ENCODE measurements at places on chromosomes 5 and 9.

GRCh38 chr5:71703941-71704340 lies 15.1 kb upstream of the CARTPT start:
- DNase-seq: no peak

DNA sequence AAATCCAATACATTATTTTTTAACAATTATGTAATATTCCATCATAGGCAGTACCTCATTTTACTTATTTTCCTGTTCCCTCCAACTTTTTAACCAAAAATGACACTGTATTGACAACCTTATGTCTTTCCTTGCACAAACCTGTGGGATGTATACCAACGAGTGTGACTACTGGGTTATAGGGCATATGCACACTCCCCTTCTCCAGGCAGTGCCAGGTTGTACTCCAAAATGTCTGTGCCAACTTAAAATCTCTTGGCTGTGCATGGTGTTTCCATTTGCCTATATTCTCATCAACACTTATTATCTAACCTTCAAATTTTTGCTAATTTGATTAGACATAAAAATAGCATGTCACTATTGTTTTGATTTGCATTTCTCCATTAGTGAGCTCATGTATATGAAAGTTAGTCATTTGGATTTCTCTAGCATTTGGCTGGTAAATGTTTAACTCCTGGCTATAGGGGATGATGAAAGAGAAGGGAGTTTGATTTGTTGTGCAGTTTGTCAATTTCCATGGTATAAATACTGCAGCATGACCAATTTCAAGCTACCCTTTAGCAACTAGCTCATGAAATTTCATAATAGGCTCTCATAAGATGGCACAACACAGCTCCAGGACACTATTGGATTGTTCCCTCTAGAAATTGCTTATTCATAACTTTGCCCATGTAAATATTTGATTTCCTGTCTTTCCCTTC lies 129.9 kb downstream of the BAAT start:
- no peak for DNase-seq

GRCh38 chr5:62701036-62701435 lies 122.4 kb downstream of the LRRC70 start:
- no peak for DNase-seq

DNA sequence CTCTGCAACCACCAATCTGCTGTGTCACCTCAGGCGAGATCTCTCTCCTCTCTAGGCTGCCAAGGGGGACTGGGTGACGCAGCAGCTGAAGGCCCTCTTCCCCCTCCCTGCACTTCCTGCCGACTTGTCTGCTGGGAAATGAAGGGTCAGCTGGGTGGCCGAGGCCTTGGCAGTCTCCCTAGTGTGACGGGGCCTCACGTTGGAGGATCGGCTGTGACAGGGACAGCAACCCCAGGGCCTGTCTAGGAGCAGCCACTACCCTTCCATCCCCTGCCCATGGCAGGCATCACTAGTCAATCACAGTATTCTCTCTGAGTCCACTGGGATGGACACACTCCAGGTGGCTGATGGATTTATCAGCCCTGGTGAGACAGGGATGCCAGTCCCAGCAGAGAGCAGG lies 107.3 kb upstream of the SARDH start:
- DNase-seq: no peak

GRCh38 chr5:76269259-76269931 lies 133.7 kb upstream of the IQGAP2 start:
- DNase-seq: peak; percentile 45

- no peak for DNase-seq
Observed at GRCh38 chr9:68913054-68913453, 100.9 kb downstream of the PRKACG start.

GRCh38 chr5:3353561-3353960 lies 242.1 kb upstream of the IRX1 start:
- no peak for DNase-seq

DNA sequence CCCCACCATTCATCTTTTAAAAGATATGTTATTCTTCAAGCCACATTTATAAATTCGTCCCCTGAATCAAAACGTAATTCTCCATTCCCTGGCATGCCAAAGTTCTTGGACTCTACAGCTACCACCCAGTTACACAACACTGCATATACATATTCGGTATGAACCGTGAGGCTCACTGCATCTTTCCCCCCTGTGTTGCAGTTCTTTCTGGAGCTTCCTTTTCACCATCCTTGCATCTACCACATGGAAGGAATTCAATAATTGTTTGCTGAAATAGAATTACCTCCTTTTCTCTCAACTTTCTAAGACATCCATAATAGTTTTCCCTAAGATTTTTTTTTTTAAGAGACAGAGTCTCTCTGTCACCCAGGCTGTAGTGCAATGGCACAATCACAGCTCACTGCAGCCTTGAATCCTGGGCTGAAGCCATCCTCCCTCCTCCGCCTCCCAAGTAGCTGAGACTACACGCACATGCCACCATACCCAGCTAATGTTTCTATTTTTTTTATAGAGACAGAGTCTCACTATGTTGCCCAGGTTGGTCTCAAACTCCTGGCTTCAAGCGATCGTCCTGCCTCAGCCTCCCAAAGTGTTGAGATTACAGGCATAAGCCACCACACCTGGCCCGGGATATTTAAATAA lies 3.3 kb downstream of the LPAR1 start:
- no peak for DNase-seq

GRCh38 chr9:136602193-136602885 lies 56.5 kb upstream of the NOTCH1 start:
- no peak for DNase-seq

DNA sequence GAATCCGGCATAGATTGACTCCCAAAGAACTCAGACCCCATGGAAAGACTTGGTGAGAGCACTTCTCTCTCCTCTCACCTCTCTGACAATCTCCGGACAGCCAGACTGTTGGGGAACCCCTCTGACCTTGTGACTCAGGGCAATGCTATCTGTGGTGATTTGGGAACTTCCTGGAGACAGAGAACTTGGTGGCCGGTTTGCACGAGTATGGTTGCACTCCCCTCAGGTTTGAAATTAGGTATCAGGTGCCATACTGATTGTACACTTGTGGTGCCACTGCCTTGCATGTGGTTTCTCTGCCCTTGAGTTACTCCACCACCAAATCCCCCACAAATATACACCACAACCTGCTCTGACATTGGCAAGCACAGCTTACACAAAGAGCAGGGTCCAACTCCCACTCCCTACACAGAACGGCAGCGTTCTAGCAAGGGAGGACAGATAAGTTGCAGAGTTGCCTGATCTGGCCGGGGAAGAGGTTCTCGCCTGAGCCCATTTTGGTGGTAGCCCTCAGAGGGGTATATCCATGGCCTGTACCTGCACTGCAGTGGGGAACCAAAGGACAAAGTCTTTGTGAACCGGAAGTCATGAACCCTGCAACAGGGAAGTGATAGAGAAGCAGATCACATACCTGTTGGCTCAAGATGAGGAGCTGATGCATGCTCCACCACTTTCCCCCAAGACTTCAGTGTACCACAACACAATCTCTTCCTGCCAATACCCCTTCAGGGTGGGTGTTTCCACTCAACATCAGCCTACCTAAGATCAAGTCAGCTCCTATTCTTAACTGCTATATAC lies 255.1 kb downstream of the MCTP1 start:
- no peak for DNase-seq

GRCh38 chr5:179839328-179840256 lies 18.9 kb downstream of the SQSTM1 start:
- DNase-seq: no peak

DNA sequence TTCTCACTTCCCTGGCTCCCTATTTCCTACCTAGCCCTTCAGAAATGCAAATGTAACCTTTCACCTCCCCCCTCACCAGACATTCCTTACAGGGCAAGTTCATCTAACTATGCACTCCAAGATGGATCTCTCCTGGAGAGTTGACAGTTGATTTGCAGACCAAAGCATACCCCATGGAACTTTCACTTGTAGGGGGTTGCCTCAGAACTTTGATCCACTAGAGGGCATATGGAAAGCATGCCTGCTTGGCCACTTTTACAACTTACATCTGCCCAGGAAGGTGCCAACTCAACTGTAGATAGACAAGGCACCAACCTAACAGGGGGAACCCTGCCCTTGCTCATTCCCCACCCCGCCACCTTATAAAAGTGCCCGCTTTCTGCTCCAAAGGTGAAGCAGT lies 187.8 kb downstream of the NXNL2 start:
- DNase-seq: no peak

DNA sequence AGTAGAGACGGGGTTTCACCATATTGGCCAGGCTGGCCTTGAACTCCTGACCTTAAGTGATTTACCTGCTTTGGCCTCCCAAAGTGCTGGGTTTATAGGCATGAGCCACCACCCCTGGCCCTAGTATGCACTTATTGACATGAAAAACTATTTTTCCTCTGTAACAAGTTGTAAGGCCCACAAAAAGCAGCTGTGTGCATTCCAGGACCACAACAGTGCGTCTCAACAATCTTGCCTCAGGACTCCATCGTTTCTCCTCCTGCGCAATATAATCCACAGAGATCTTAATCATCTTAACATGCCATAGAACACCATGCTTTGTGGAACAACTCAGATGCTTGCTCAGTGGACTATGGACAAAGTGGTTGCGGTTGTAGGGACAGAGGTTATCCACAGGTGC lies 10.2 kb downstream of the OR2V1 start:
- DNase-seq: no peak

DNA sequence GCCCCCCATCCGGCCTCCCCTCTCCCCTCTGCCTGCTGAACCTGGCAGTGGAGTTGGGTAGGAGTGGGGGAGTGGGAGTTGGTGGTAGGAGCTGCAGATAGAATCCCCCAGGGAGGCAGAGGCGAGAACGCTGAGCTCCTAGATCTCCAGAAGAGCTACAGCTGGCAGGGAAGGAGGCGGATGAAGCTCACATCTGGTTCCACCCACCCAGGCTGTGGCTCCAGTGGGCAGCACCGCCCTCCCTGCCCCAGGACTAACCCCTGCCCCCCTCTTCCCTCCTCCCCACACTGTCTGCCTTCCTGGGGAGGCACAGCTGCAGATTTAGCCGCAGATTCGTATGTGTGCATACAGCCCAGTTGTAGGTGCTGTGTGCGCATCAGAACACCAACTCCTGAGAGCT lies 34.2 kb downstream of the C9orf50 start:
- DNase-seq: no peak

DNA sequence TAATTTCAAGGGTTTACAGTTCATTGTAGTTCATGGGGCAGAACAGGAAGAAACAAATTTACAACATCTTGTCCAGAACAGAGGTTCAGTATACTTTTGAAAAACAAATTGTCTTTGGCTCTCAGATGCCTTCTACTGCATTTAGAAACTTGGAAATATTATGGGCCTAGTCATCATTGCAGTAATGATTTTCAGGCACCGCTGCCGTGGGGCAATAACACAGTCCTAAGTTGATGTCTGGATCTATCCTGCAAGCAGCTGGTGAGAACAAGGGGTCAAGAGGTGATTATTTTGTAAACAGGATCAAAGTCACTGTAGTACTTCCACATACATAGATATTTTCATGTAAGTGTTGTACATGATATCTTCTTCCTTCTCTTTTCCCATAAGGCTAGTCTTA lies 82.5 kb upstream of the CAST start:
- DNase-seq: no peak

- DNase-seq: no peak
Observed at GRCh38 chr5:99605904-99606303, 677.1 kb upstream of the CHD1 start.

GRCh38 chr9:37925786-37926736 lies 22.1 kb upstream of the SLC25A51 start:
- no peak for DNase-seq

DNA sequence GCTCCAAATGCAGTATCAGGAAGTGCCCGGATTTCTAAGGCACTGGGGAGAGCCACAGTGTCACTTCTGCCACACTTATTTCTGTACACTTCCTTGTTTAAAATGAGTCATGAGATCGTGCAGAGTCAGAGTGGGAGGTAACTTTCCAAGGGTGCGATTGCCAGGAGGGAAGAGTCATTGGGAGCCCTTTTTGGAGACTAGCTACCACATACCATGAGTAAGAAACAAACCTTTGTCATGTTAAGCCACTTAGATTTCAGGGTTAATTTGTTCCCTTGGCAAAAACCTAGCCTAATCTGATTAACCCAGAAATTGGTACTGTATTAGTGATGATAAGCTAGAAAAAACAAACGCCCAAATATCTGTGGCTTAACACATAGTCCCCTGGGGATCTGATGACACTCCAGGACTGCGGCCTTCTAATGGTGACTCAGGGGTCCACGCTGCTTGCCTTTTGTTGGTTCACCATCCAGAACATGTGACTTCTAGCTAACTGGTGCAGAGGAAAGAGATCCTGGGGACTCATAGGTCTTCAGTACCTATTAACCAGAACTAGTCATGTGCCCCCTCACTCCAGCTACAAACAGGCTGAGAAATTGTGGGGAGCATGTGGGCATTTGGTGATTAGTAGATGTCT lies 48.6 kb upstream of the TLE1 start:
- DNase-seq: no peak

DNA sequence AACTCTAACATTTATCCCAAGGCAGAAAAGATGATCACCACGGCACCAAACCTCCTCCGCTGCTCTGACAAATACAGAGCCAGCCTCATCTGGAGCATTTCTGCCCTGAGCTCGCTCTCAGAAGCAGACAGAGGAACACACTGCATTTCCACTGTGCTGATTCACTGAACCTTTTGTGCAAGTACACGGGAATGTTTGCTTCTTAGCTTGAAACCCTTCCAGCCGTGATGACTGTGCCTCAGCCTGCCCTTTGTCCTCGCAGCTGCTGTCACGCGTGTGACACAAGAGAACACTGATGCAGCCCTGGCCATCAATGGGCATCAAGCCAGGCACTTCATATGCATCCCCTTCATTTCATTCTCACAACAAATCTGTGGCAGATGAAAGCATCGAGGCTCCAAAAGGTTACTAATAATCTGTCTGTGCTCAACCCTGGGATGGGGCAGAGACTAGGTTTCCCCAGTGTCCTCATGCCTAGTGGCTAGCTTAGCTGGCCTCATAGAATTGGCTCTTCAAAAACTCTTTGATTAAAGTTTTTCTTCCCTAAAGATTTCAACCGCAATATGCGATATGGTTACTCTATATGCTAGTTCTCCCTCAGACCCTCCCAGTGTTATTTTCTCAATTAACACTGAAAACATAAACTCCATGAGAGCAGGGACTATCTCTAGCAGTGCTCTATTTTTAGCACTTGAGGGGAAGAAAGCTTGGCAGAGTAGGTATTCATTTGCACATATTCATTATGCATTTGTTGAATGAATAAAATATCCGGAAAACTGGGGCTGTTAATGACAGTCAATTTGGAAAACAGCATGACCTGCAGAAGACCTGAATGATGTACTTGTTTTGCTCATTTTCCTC lies 7.3 kb downstream of the CDC14B start:
- DNase-seq: no peak

DNA sequence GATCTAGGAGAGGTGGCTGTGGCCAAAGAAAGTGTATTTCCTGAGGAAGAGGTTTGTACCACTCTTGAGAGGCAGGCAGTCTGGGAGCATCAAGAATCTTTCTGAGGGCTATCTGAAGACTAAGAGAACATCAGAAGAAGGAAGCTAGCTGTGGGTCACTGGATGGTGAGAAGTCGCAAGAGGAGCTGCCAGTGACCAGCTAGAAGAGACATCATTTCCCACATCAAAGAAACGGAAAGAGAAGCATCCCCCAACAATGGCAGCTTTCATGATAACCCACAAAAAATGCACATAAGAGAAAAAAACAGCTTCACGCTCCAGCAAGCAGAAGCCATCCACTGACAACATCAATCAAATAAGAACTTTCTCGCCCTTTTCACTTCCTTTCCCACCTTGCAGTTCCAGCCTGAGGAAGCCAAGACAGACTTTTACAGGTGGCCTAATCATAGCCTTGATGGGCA lies 25.0 kb upstream of the CEP78 start:
- DNase-seq: peak; percentile 21

GRCh38 chr5:132102101-132102701 lies 28.6 kb downstream of the CSF2 start:
- peak; percentile 42 for DNase-seq

- no peak for DNase-seq
Observed at GRCh38 chr9:116774421-116775180, 87.5 kb downstream of the TRIM32 start.
